GM03348 (cell line): ENCODE measurements at places on chromosomes 7 and 10.
A peak's percentile ranks its signal among the peaks of the same experiment; 100 is the strongest.

DNA sequence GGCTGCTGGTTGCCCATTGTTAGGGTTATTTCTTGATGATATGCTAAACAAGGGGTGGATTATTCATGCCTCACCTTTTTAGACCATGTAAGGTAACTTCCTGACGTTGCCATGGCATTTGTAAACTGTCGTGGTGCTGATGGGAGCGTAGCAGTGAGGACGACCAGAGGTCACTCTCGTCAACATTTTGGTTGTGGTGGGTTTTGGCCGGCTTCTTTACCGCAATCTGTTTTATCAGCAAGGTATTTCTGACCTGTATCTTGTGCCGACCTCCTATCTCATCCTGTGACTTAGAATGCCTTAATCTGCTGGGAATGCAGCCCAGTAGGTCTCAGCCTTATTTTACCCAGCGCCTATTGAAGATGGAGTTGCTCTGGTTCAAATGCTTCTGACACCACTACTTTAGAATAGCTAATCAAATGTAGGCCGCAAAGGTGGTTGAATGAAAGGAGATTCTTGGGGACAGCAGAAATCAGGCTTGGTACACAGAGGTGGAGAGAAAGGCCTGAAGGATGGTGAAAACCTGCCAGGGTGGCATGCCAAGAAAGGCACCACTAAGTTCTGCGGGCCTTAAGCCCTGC is 17.9 kb upstream of the SMO start:
- DNase-seq = no peak

- DNase-seq = no peak
These were observed 168.6 kb downstream of the C7orf25 start for GRCh38 chr7:42743077-42743858.

GRCh38 chr7:92402920-92403759 is 44.1 kb upstream of the GATAD1 start:
- peak; percentile 39 for DNase-seq

DNA sequence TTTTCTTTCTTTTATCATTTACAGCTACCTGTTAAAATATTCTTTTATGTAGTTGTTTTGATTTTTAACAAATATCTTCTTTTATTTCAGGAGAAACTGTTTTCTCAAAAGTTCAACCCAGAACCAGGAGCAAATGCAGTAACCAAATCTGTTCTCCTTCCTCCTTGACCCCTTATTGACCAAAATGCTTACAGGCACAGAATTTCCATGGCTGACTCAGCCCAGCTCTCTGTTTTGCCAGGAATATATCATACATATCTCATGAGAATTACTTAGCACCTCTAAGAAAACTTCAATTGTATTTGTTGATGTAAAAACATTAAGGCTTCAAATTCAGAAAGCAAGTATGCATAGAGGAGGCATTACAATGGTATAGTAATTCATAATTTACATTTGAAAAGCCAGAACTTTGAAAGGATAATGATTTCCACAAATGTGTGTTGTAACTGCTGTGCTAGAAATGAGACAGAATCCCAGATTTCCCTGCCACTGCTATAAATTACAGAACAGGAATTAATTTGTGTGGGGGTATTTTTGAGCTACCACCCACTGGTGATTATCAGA is 2.2 kb downstream of the GSAP start:
- peak; percentile 19 for DNase-seq

- no peak for DNase-seq
These were observed 164.3 kb downstream of the GRID1 start for GRCh38 chr10:86202226-86202735.

DNA sequence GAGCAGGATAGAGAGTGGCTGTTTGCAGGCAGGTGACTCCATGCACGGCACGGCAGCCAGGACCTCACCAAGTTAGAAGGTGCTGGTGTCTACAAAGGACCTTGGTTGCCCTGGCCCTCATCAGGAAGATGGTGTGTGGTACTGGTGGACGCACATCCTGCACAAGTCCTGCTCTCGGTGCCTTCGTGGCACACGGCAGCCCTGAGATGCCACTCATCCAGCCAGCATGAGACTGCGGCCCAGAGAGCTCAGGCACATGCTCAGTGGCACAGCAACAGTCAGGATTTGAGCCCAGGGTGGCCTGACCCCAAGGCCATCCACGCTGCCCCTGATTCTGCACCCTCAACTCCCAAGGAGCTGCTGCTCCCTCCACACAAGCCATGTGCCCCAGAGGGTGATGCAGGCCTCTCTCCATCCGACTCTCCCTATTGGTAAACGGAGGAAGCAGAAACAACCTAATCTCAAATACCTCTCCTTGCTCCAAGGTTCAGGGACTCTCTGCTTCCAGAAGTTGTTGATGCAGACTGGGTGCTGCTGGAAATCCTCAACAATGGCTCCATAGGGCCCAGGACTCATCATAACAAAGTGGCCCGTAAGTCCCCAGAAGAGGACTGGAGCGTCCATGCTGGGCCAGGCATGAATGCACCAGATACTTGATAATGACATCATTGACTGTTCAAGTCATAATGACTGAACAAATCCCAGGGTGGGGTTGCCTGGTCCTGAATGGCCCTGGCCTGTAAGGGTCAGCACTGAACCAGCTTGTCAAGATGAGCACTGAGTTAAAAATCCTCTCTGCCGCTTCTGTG is 93.6 kb downstream of the ARHGAP22 start:
- DNase-seq = no peak

DNA sequence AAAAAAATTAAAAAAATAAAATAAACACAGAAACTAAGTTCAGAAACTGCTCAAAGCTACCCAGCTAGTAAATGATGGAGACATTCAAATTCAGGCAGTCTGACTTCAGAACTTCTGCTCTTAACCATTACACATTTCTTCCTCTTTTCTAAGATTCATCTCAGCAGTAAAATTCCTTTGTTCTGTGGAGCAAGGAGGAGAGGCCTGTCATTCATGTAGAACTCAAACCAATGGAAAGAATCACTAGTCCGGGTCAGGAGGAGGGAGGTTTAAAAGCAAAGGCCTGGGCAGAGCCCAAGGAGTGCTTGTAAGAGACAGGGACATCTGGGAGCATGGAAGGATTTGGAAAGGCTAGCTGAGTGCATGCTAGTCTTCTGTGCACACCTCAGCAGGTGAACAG is 37.9 kb upstream of the DNAJB12 start:
- no peak for DNase-seq

- DNase-seq = peak; percentile 31
These were observed 66.9 kb upstream of the FHIP2A start for GRCh38 chr10:114754445-114755320.
